SHP77 (cell line): ENCODE measurements at places on chromosomes 4 and X.
A peak's percentile ranks its signal among the peaks of the same experiment; 100 is the strongest.

GRCh38 chr4:172721659-172722058 is 447.0 kb upstream of the GALNT7 start:
- DNase-seq: no peak

DNA sequence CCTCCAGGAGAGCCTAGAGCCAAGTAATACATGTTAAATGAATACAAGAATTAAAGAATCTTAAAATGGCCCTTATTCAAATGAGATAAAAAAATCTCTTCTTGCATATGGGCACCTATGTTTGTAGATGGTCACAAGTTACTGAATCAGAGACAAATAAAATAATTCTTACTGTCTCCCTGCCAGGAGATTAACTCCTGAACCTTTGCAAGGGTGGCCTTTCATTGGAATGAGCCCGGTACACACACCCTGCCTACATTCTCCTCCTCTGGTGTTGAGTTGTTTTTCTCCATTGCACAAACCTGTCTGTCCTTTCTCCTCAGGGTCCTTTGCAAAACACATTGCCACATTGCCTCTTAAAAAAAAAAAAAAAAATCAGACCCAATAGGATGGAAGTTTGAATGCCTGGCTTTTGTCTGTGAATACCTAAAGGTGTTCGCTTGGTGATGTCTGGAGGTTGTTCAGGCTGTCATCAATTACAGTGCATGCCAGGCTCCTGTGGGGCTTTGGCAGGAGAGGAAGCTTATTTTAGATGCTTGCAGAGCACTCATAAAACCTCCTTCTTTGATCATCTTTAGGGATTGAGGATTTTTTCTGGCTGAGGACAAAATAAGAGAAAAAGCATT is 8.3 kb upstream of the TMEM154 start:
- no peak for DNase-seq

DNA sequence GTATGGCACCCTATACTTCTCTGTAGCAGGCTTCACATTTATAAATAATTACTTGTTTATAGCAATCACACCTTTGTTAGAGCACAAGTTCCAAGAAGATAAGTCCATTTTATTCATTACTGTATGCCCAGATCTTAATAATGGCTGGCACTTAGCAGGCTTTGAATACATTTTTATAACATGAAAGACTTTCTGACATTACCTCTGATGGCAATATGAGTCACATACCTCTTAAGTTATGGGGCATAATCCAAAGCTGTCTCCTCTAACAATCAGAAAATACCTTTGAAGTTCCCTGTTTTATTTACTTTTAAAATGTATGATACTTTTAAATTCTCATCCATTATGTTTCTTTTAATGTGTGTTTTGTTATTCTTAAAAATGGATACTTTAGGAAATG is 12.2 kb downstream of the SCRG1 start:
- no peak for DNase-seq

DNA sequence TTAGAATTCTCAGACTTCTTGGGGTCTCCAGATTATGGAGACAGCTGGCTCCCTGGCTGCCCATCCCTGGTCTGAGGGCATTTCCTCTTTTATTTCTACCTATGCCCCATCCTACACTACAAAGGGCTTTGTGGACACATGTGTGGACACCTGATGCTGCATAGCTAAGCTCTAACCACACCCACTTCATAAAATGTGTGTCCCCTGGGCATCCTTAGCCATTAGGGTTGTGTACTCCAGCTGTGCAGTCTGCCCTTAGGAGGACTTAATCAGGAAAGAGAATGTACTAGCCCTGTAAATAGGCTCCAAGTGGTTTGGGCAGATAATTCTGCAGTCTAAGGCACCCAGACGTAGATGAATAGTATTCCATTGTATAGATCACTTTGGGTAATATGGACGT is 47.0 kb downstream of the COQ2 start:
- no peak for DNase-seq

GRCh38 chr4:187188118-187188517 is 464.5 kb upstream of the FAT1 start:
- DNase-seq: no peak

DNA sequence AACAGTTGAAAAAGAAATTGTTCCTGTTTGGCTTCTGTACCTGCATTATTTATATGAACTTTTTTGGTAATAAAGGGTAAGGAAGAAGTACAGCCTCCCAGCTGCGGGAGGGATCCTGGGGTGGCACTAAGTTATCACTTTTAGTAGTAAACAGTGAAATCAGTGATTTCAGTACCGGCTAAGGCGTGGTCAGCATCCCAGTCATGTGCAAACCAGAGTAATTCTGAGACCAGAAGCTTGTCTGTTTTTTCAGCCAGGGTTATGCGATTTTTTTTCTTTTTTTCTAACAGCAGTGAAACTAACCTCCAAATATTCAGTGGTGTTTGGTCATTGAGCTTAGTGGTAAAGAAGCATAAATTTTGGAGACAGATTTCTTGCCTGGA is 3.3 kb downstream of the EGF start:
- DNase-seq: no peak

DNA sequence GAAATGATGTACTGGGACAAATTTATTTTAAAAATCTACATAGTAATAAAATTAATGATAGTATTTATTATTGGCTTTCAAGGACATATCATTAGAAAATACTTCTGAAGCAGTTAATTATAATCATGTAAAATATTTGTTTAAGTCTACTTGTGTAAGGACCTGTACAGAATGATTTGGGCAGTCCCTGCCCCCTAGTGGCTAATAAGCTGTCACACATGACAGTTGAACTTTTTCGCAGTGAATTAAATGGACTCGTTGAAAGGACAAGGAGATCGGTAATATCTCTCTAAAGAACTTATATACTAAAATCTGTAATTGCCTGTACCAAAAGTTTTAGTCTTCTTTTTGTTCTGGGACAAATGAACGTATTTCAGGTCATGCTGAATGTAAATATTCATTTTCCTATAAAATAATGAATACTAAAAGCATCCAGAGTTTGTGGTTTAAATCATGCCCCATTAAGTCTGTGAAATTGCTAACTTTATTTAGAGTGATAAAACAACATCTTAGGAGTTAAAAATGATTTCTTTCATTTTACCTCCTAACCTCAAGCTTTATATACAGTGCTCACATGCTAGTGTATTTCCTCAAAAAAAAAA is 13.6 kb downstream of the EXOC1 start:
- DNase-seq: peak; percentile 80

DNA sequence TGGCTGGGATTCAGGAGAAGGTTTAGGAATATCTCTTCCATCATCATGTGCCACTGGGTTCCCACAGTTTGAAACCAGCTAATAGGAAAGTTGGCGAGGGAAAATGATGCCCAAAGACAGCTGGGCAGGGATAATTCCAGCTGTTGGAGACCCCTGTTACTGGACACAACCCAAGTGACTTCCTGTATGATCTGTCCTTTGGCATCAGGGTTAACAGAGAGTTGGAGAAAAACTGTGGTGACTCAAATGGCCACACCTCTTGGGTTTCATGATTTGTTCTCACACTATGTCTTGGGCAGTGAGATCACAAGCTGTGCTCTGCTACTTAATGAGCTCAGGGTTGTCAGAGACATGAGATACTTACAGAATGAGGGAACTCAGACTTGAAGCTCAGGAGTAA is 3.8 kb downstream of the FGF16 start:
- DNase-seq: no peak

DNA sequence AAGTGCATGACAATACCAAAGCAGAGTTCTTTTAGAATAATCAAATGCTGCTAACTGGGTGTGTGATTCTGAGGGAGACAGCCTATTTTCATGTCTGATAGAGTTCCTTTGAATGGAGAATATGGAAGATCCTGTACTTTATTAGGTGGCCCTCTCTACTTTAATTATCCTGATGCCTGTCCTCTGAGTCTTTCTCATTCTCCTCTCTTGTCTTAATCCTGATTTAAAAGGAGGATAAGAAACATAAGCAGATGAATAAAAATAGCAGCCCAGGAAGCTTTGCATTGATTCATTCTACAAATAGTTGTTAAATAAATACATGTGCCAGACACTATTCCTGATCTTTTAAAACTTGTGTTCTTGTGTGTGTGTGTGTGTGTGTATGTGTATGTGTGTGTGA is 387.3 kb downstream of the SPRY1 start:
- no peak for DNase-seq

GRCh38 chr4:37528166-37528885 is 157.8 kb downstream of the RELL1 start:
- no peak for DNase-seq

DNA sequence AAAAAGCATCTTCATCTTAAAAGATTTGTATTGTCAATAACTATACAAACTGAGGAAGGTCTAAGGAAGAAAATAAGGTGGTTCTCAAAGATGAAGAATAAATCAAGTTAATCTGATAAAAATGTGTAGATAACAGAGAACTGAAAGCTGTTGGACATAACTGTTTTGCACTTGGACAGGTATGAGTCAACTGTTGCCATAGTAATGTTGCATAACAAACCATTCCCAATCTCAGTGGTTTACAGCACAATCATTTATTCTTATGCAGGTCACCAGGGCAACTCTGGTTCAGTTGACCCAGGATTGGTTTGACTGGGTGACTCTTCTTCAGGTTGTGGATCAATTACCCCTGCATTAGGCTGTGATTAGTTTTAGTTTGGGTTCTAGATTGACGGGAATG is 2197.7 kb downstream of the ARAP2 start:
- DNase-seq: no peak

DNA sequence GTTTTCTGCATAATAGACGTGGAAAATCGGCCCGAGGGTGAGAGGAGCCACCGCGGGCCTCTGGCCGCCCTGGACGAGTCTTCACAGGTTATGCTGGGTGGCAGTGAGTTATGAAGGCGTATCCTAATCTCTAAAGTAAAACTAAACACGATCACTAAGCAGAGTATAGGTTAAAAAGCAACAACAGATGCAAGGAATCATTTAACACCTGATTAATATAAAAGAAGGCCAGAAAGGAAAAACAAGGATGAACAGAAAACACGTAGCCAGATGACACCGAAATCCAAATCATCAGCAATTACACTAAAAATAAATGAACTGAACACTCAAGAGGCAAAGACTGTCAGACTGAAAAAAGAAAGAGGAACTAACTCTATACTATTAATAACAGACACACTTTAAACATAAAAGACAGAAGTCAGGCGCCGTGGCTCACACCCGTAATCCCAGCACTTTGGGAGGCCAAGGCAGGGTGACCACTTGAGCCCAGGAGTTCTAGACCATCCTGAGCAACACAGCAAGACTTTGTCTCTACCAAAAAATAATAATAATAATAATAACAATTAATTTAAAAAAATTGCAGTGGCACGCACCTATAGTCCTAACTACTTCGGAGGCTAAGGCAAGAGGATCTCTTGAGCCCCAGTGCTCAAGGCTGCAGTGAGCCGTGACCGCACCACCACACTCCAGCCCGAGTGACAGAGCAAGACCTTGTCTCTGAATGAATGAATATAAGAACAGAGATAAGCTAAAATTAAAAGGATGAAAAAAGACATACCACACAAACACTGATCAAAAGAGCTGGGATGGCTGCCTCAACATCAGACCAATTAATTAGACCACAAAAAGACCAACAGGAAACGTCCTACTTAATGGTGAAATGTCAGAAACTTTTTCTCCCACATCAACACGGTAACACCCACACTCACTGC is 30.0 kb downstream of the CTBP1 start:
- DNase-seq: no peak

- no peak for DNase-seq
These were observed 91.6 kb downstream of the TSPAN7 start for GRCh38 chrX:38652934-38653442.

GRCh38 chr4:10607206-10607605 is 77.4 kb downstream of the CLNK start:
- no peak for DNase-seq

- no peak for DNase-seq
These were observed 57.3 kb downstream of the ABCG2 start for GRCh38 chr4:88101165-88101564.

GRCh38 chr4:177092807-177093206 is 216.9 kb upstream of the NEIL3 start:
- no peak for DNase-seq

DNA sequence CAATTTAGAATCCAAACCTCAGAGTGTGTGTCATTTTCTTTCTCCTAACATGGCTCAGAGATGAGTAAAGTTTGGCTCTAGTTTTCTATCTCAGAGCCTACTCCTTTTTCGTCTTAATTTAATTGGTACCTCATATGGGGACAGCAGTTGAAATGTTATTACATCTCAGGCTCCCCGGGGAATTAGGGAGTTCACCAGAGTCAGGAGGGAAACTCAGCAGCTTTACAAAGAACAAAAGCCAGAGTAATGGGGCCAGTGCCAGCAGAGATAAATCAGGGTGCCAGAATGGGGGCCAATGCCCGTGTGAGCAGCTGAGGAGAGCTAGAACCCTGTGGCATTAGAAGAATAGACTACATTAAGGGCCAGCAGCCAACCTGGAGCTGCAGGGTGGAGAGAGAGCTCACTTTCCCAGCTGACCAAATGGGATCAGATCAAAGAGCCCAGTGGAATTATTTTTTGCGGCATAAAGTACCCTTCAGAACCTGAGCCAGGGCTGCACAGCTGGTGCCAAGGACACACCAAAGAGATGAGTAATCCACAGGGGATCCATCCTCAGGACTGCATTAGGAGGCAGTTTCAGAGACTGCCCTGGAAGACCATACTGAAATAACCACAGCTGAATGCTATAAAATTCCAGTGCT is 207.1 kb upstream of the DKK2 start:
- DNase-seq: no peak

DNA sequence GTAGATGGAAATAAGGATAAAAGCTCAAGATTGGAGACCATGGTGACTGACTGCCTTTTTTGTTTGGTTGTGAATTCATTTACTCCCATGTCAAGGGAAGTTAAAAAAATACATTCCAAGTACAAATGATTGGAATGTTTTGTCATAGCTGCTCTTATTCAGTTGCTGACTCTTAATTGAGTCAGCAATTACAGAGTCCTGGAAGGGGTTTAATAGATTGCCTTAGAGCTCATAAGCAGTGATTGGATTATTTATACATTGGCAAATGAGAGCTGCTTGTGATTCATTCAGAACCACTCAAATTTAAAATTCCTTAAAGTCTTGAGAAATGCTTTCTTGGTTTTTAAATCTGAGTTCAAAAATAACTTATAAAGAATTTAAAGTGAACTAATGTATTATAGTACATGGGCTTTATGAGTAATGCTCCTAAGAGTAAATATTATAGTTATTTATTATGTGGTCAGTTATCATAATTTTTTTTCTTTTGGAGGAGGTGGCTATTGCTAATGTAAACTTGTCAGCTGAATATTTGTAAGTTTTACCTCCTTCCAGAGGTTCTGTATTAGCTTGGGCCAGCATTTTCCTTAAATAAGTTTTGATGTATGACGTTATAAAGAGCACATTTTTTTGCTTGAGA is 13.6 kb downstream of the JADE1 start:
- DNase-seq: no peak

- no peak for DNase-seq
These were observed 46.8 kb downstream of the HTRA3 start for GRCh38 chr4:8316251-8316771.

GRCh38 chr4:16858275-16858752 is 40.1 kb downstream of the LDB2 start:
- no peak for DNase-seq

DNA sequence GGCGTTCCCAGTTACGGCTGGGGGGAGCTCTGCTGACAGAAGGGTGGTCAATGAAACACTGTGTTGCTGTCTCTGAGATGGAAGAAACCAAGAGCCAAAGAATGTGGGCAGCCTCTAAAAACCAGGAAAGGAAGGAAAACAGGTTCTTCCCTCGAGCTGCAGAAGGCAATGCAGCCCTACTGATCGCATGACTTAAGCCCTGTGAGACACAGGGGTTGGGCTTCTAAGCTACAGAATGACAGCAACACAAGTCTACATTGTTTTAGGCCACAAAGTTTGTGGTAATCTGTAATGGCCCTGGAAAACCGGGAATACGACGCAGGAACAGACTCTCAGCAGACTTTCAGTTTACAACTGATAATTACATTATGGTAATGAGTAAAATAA is 38.2 kb upstream of the MTNR1A start:
- no peak for DNase-seq

GRCh38 chr4:174457468-174457867 is 64.8 kb downstream of the HPGD start:
- DNase-seq: no peak
